ENCODE measurements at places on chromosomes 6 and 20. TPM values are rescaled to one million over a fixed set of nuclear protein-coding genes. Genes with fewer than 3 reads are reported as not detected.

The GLP1R gene
- total RNA-seq, result under 0.01 TPM

The CCN5 gene
- 0.05 TPM for total RNA-seq

The IRF4 gene
- 7.6 TPM for total RNA-seq

The IL17F gene
- 0.24 TPM for total RNA-seq

The RIPOR3 gene
- total RNA-seq, result 12.2 TPM

The MOXD1 gene
- total RNA-seq, result 1.9 TPM

The NOX3 gene
- total RNA-seq, result not detected

The TGM3 gene
- total RNA-seq, result 0.28 TPM

The MRPL14 gene
- 81.5 TPM for total RNA-seq

The PLA2G7 gene
- total RNA-seq, result 9.3 TPM
